ENCODE measurements at places on chromosomes 7 and 10.
A peak's percentile ranks its signal among the peaks of the same experiment; 100 is the strongest.

DNA sequence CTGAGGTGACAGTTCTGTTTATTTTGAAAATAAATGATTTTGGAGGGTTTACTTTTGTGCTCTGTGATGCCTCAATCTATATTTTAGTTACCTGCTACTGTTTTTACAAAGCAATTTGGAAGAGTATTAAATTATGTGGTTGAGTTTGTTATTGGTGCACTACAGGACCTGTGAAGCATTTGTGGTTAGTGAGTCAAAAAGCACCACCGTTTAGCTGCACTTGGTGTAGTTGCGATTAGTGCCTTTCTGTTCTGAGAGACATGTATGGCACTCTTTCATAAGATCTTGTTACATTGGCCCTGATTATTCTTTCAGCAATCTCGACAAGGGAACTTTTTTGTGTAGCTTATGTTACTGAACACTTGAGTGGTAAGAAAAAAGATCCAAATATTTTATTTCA is 132.2 kb downstream of the BBS9 start:
- no peak for DNase-seq

- DNase-seq = no peak
These were observed 196.0 kb upstream of the GRB10 start for GRCh38 chr7:50978633-50979215.

GRCh38 chr7:93245525-93246432 is 13.6 kb downstream of the VPS50 start:
- DNase-seq = peak; percentile 21

GRCh38 chr10:80529604-80530003 is 8.1 kb upstream of the SH2D4B start:
- DNase-seq = no peak

GRCh38 chr10:47262606-47263533 is 37.1 kb upstream of the GDF10 start:
- DNase-seq = no peak

DNA sequence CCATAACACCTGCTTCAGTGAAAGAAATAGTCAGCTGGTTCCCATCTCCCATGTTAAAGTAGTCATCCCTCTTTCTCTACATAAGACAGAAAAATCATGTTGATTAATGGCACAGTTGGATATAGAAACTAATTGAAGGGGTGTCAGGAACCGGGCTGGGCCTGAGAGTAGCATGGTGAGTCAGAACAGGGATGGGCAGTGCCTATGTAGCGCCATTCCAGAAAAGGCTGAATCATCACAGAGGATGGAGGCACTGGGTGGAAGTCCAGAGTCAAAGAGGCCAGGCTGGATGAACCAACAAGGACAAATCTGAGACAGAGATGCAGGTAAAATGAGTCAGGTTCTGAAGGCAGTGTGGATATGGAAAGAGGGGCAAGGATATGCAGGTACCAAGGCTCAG is 201.2 kb downstream of the LHFPL3 start:
- no peak for DNase-seq

GRCh38 chr10:13206546-13207443 is 27.4 kb downstream of the UCMA start:
- peak; percentile 14 for DNase-seq

DNA sequence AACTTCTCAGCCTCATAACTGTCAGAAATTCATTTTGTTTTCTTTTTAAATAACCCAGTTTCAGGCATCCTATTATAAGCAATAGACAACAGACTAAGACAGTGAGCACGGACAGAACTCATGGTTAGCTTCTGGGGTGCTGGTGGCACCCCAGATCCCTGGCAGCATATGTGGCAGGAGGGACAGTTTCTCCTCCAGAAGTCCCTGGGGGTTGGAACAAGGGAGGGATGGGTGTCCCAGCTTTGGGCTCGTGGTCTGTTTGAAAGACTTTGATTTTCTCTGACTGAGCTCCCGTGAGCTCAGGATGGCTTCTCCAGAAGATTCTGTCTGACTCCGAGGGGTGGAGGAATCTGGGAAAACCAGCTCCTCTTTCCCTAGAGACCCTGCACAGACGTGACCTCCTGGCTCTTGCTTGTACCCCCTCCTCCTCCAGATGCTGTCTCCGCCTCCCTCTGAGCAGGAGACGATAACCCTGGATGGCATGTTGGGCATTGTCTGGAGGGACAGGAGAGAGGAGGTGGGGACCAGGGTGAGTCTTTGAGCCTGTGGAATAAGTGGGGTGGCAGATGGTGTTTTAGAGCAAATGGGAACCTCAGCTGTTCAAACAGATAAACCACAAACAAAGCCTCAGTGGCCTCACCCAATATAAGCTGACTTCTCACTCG is 421.1 kb downstream of the GLRX3 start:
- no peak for DNase-seq

DNA sequence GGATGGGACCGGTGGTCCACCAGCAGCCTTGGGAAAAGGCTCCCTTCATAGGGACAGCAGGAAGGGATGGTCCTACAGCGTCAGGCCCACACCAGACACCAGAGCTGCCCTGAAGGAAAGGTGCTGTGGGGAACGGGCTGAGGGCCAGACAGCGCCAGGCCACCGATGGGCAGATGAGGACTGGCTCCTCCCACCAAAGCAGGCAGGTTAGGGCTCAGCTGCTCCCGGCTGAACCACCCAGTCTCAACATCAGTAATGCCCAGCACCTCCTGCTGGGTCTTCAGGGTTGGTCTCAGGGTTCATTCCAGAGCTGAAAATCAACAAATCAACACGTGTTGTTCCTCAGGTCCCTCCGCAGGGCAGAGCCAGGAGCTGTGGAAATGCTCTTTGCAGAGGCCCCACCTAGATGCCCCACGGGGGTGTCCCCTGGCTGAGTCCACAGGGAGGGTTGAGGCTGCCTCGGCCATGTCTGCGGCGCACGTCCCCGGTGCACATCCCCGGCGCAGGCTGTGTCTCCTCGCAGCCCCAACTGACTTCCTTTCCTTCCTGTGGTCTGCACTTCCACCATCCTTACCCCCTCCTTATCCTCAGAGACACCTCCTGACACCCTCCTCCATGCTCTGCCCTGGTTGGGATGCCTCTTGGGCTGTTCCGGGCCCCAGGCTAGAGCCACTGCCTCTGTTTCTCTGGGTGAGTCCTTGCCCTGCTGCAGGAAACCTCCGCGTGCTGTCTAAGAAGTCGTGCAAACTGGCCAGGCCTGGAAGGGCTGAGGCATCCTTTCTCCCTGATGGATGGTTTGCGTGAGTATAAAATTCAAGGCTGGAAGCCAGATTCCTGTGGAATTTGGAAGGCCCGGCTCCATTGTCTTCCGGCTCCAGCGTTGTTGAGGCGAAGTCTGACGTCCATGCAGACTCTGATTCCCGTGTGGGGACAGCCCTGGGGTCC is 32.8 kb upstream of the CFAP46 start:
- DNase-seq = peak; percentile 54

DNA sequence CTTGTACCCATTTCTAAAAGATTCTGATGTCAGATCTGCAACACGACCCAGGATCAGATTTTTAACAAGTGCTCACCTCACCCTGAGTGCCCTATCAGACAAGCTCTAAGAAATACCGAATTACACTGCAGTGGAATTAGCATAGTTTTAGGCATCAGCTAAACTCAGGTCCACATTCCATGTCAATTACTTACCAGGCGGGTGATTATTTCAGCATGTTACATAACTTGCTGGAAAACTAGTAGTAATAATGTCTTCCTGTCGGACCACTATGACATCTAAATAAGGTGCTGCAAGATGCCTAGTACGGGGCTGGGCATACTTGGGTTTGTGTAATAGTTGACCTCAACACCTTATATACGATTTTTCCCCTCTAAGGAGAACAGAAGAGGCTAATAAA is 21.0 kb downstream of the TRIL start:
- DNase-seq = no peak

DNA sequence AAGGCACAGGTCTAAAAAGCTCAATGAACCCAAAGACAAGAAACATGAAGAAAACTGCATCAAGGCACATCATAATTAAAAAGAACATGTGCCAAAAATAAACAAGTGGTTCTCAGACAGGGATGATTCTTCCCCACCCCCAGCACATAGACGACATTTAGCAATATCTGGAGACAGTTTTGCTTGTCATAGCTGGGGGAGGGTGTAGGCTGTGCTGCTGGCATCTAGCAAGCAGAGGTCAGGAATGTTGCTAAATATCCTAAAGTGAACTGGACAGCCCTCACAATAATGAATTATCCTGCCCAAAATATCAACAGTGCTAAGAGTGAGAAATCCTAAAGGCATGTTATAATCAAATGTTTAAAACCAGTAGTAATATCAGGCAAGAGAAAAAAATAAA is 122.6 kb downstream of the MICU1 start:
- peak; percentile 36 for DNase-seq

DNA sequence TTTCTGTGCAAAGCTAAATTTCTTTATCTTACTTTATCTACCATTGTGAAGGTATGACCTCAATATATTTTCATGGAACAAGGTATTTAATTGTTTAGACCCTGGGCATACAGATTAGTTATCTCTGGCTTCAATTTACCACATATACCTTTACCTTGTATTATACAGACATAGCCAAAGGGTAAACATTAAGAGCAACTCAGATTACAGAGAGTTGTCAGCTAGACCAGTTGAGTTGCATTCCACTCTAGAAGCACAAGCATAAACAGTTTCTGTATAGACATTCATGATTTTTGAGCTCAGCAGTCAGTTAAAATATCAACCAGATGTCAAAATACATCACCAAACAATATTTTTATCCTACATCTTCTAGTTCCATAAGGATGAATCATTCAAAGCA is 857.3 kb upstream of the ZWINT start:
- no peak for DNase-seq

GRCh38 chr7:70744492-70744891 is 387.5 kb upstream of the GALNT17 start:
- DNase-seq = no peak

DNA sequence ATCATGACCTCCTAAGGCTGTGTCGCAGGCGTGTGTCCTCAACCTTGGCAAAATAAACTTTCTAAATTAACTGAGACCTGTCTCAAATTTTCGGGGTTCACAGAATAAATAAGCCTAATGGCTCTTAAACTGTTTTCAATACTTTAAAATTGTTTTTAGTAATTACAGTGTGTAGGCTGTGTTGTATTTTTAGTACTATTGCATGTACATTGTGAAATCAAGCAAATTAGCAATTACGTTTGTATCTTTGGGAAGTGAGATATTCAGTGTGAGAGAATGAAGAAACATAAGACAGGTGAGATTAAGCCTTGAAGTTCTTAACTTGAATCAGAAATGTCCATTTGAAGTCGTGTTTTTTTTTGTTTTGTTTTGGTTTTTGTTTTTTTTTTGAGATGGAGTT is 4.8 kb upstream of the AKR1B10 start:
- DNase-seq = no peak

- DNase-seq = no peak
These were observed 715.2 kb downstream of the SUGCT start for GRCh38 chr7:40850017-40850416.

DNA sequence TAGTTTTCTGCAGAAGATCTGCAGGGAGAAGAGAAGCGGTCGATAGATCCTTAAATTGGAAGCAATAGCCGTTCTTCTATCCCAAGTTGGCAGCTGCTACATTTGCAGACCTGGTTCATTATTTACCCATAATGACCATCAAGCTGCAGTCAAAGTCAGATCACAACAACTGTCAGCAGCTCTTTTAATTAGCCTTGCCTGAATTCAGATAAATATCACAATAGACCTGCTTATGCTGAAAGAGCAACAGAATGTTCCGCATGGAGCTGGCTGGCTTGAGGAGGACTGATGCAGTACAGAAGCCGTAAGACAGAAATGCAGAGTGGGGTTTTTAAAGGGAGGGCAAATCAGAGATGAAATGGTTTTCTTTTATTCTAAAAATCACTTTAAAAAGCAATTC is 109.4 kb downstream of the HIBADH start:
- no peak for DNase-seq

- peak; percentile 34 for DNase-seq
These were observed 86.2 kb upstream of the DYNC1I1 start for GRCh38 chr7:95686109-95686508.

DNA sequence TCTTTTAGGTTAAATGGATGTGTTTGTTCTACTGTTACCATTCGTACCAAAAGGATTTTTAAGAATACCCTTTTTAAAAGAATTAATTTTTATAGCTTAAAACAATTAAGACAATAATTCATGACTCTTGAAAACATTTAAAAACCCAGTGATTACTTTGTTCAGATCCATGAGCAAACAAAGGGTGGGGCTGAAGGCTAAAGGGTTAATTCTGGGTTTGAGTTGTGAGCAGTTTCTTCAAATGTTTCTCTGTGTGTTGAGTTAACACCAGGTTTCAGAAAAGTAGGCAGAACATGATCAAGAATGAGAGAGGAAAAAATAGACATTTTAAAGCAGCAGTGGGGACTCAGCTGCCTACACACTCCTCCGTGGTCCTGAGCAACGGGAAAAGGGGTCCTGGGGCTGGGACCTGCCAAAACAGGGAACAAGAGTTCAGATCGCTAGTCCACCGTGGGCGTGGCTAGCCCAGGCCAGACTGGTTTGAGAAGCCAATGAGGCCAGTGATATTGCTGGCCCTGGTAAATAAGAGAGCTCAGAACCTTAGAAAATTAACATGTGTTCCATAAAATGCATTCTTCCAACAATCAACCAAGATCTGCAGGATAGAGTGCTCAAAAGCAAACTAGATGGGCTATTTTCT is 14.9 kb upstream of the EZH2 start:
- no peak for DNase-seq

DNA sequence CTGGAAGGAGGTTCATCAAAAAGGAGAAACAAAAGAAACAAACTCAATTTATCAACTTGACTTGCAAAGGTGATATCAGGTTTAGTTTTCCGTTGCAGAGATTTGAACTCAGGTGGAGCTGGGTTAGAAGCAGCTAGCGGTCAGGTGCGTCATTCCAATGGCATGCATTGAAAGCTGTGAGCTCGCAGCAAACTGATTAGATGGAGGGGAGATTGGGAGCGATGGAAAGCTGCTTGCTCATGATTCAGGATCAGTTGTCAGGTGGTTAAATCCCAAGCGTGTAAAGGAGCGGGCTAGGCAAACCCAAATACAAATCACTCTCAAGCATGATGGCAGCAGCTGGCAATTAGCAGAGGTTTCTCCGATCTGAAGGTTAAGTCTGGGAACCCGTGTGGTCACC is 49.3 kb upstream of the AFAP1L2 start:
- no peak for DNase-seq

GRCh38 chr10:13515467-13515866 is 13.3 kb downstream of the BEND7 start:
- no peak for DNase-seq

- no peak for DNase-seq
These were observed 21.5 kb upstream of the EPHB6 start for GRCh38 chr7:142833174-142834048.

DNA sequence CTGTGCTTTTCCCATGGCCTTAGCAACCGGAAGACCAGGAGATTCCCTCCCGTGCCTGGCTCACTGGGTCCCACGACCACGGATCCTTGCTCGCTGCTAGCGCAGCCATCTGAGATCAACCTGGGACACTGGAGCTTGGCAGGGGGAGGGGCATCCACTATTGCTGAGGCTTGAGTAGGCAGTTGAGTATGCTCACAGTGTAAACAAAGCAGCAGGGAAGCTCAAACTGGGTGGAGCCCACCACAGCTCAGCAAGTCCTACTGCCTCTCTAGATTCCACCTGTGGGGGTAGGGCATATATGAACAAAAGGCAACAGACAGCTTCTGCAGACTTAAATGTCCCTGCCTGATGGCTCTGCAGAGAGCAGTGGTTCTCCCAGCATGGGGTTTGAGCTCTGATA is 697.0 kb downstream of the SORCS1 start:
- no peak for DNase-seq

Data from muscle of back (tissue), 13 donors.